ENCODE measurements at places on chromosomes 3 and 15. TPM values are rescaled to one million over a fixed set of nuclear protein-coding genes. Genes with fewer than 3 reads are reported as not detected.

DNA sequence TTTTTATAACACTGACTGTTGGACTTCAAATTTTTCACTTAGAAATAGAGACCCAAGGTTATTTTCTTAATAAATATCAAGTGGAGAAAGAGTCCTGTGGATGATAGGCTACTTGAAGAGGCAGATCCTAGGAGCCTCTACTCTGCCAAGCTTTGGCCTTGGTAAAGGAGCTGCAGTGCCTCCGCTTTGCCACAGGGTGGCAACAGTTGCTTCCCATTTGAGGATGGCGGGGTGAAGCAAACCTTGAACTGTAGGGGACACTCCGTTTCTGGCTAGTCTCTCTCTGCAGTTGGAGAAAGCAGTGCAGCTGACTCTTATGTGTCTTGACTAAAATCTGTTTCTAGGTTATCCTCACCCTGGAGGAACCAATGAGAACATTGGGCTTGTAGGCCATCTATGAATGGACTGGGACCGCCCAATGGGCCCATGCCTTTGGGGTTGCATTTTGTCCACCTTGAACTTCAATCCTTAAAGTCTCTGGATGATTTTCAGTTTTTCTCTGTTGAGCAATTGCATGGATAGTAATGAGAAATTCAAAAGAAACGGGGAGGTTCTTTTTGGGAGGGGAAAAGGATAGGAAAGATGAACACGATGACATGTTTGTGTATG is 9.8 kb downstream of the SCG5 start:
- peak; percentile 69 for DNase-seq

CCDC39 gene
- total RNA-seq = not detected

DNA sequence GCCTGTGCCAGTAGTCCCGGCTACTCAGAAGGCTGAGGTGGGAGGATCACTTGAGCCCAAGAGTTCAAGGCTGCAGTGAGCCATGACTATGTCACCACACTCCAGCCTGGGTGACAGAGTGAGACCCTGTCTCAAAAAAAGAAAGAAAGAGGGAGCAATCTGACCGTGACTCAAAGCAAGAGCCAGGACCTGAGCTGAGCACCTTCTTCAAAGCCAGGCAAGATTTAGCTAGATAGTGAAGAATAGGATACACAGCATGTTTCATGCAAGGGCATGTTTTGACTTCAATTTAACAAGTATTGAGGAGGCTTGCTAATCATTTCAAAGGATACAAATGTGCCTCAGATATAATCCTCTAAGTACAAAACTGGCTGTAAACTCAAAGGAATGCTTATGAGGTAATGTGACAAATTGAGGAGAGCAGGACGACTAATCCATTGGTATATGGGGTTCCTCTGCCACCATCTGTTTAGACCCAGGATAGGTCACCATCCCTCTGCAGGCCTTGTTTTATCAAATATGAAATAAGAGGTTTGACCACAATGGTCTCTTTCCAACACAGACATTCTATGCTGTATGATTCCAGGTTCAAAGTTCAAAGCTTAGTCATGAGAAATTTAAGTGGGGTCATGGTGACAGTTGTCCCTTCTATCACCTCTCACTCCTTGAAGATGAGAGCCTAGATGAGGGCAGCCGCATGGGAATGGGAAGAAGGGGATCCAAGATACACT is 33.2 kb downstream of the RAB27A start:
- peak; percentile 45 for DNase-seq

CCDC191 gene
- 1.6 TPM for total RNA-seq

DNA sequence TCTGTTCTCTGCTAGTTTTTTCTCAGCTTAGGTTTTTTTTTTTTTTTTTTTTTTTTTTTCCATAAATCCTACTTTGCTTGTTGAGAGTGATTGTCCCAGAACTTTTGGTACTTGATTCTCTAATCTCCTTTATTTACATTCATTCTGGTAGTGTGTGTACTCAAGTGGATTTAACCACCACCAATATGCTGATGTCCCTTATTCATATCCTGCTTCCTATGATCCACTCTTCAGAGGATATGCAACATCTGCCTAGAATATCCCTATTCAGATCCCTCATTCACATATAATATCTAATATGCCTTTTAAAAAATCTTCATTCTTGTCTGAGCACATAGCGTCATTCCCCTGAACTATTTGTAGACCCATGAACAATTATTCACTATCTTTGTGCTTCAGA is 342.9 kb downstream of the VGLL3 start:
- DNase-seq = no peak

- DNase-seq = no peak
These were observed 6.8 kb downstream of the TLNRD1 start for GRCh38 chr15:81007428-81008064.

DNA sequence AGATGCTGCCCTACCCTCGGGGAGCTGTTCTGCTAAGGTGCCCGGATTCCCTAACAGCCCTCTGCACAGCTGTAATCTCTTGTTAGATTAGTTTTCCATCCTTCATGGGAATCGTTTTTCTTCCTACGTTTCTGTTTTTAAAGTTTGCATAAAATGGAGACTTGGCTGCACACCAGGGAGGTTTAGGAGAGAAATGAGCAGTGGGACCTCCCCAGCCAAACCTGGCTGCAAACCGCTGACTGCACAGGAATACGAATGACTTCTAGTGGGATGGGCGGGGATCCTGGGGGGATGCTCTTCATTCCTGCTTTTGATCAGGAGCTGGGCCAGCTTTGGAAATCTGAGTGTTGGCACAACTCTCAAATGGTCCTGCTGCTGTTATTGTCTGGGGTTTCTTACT is 77.5 kb downstream of the THSD4 start:
- no peak for DNase-seq

DNA sequence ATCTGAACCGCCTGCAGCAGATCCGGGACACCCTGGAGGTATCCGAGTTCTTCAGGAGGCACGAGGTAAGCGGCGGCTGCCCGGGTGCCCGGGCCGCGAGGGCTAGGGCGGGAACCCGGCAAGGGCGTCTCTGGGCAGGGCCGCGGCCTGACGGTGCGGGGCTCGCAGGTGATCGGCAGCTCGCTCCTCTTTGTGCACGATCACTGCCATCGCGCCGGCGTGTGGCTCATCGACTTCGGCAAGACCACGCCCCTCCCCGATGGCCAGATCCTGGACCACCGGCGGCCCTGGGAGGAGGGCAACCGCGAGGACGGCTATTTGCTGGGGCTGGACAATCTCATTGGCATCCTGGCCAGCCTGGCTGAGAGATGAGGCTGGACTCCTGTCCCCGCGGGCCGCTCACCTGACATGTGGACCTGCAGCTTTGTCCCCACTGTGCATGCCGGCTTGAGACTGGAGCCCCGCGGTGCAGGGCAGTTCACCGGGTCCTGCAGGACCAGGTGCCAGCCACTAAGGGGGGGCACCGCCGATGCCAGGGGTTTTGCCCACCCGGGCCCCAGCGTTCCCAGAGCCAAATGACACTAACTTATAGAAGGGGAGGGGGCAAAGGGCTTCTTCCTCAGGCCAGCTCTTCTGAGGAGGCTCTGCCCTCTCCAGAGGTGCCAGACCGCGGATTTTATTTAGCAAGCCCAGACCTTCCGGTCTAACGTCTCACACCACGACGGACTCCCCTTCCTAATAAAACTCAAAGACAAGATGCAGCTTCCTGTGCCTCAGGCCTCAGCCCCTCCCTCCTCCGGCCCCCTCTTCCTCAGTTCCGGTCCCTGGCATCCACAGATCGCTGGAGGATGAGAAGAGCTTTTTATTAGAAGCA is 9.4 kb downstream of the ITPKA start:
- DNase-seq = no peak

DNA sequence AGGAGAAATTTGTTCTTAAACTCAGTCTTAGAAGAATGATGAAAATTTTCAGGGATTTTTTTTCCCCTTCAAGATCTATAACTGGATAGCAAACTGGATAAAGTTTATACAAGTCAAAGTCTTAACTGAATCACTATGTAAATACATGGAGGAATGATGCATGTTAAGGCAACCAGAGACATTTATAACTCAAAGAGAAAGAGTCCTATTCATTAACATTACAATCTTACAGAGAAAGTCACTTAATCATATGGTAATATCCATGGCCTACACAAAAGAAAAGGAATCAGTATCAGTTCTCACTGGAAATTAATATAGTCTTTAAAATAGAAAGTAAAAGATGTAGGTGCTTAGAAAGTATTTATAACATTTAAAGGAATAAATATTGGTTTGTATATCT is 869.1 kb downstream of the TBL1XR1 start:
- peak; percentile 29 for DNase-seq

All from bronchial epithelial cell (primary cell).